Activated T-cell treated with anti-CD3 and anti-CD28 coated beads, Interleukin-2, amount 50 U/mL, for 72 hours (primary cell): ENCODE measurements at places on chromosomes 5 and 9.
A peak's percentile ranks its signal among the peaks of the same experiment; 100 is the strongest.

GRCh38 chr9:135512241-135512603, 9.0 kb upstream of the LCN1 start:
- no peak for DNase-seq

DNA sequence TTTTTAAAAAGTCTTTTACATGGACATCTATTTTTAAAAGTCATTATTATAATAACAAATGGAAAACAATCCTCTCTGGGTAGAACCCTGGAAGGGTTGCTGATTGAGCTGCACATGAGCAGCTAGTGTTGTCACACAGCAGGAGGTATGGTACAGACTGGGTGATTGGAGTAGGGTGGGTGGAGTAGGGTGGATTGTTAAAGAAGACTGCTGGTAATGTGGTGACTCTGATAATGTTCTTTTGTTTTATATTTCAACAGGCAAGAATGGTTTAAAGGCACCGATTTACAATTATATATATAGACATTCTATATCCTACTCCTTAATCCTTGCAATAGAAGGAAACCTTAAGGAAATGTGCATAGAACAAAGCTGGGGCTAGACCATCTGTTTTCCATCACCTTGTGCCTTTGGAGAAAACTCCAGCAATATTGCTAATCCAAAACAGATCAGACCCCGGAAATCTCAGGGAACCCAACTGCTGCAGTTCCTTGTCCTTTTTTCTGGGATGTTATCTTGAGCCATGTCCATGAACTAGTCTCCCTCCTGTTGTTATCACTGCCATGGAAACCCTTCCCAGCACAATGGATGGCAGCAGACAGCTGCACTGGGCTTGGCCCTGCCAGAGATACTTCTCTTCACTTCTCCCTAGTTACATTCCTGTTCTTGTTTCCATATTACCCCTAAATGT, 129.7 kb downstream of the YIPF5 start:
- DNase-seq = no peak

DNA sequence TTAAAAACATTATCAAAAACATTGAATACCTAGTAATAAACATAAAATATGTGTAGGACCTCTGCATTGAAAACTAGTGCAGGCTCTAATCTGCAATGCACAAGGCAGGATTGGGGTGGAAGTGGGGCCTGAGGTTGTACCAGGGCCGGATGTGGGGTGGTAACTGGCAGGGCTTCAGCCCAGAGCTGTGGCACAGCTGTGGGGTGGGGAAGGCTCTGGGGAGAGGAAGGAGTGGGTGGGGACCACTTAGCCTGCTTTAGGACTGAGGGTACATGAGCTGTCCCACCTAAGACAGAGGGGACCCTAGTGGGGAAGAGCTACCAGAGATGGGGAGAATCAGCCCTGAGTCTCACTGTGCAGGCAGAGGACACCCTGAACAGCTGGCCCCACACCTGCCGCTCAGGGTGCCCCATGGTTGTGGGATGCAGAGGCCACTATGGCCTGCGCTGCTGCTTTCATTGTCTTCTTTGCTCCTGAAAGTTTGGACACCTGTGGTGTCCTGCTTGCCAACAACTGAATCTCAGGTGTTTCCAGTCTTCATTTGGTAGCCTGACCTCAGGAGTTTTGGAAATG, 311.4 kb downstream of the TLE4 start:
- peak; percentile 58 for DNase-seq

DNA sequence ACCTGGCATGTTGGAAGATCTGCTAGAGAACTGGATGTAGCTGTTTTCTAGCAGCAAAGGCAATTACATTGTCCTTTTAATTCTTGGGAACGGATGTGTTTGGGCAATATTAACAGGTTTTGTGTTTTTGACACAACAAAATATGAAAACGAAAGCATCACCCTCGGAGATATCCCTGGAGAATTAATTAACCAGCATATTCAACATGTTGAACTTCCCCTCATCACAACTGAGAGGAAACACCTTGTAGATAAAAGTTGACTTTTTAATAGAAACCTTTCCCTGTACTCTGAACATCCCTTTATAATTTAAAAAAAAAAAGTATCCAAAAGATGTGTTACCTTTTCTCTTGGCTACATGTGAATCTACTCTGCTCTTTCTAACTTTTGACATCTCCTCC, 13.0 kb downstream of the SEMA6A start:
- no peak for DNase-seq

DNA sequence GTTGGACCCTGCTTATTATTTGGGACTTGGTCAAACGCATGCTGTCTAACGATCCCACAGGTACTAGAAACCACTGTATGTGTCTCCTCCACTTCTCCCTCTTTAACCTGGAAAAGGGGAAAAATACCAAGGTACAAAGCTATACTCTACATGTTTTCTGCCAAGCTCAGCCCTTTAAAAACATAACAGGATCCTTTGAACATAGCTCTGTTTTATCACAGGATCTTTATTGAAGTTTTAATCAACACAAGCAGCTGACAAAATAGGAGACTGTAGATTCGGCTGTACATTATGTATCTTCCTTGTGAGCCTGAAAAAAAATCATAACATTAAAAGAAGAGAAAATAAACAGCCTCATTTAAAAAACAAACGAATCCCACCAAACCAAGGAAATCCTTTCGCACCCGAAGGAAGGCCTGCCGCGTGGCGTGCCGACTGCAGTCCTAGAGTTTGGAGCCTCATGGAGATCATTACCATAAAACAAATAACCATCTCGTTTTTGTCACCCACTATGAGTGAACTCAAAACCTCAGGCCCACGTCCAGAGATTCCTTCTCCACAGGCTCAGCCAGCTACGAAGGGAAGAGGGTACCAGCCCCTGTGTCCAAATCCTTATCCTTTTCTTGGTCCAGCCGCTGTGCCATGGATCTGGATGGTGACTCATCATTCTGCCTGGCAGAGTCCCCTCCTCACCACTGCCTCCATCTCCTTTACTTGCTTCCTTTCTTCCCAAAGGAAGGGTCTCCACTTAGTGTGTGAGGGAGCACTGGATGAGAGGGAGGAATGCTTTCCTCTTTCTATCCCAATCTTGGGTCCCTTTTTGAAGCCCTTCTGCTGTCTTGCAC, 651.1 kb downstream of the CCDC171 start:
- no peak for DNase-seq

- DNase-seq = no peak
Measured at GRCh38 chr5:146744068-146744745, 134.3 kb downstream of the PPP2R2B start.

DNA sequence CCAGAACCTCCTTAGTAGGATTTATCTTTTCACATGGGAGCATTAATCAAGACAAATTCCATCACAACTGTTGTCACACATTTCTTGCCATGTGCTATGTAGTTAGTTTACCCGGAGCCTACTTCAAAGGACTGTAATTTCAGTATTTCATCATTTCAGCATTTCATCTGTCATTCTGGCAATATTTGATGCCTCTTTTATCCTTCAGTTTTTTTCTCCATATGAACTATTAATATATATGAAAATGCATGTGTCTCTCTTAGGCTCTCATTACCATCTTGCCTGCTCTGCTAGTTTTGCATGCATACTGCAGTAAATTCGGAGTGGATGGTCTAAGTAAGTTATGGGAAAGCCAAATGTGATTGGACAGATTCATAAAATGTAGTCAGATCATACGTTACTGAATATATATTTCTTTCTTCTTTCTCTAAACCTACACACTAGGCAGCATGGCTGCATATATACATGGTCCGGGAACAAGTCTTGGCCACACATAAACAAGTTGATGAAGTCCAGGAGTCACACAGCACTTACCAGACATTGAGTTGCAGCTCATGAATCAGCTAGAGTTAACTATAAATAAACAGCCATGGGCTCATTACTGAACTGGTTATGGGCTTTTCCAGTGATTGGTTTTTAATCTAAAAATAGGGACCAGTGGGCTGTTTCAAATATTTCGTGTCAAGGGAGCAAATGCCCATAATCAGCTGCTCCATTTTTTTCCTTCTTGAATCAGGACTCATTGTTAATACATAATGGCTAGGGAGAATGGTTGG, 46.6 kb downstream of the SPATA31D1 start:
- no peak for DNase-seq

- DNase-seq = no peak
Measured at GRCh38 chr9:88996921-88997235, 5.6 kb downstream of the S1PR3 start.

- DNase-seq = no peak
Measured at GRCh38 chr5:30638899-30639298, 554.6 kb upstream of the CDH6 start.

GRCh38 chr9:112586599-112587155, 100.0 kb downstream of the KIAA1958 start:
- no peak for DNase-seq

GRCh38 chr9:126587187-126588185, 26.2 kb upstream of the LMX1B start:
- no peak for DNase-seq

- DNase-seq = no peak
Measured at GRCh38 chr9:123216251-123216797, 52.1 kb downstream of the STRBP start.

- DNase-seq = no peak
Measured at GRCh38 chr5:150372639-150373038, 15.1 kb downstream of the TCOF1 start.

DNA sequence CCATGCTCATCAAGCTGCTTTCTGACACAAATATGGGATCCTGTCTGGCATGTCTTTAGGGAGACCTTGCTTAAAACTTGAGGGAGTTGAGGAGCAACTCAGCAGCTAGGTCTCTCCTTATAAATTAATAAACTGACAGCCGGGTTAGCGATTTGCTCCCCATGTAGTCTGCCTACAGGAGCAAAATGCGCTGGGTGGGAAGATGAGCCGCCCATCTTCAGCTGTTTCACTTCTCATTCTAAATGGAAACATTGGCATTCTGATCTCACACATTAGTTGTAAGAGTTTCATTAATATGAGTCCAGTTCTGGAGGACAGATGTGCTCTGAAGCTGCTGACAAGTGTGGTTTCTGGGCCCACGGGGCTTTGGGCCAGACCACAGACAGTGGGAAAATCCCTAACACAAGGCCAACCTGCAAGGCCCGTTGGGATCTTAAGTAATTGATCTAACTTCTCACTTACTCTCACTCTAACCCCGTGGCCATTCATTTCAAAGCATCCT, 197.0 kb downstream of the MCTP1 start:
- DNase-seq = no peak

DNA sequence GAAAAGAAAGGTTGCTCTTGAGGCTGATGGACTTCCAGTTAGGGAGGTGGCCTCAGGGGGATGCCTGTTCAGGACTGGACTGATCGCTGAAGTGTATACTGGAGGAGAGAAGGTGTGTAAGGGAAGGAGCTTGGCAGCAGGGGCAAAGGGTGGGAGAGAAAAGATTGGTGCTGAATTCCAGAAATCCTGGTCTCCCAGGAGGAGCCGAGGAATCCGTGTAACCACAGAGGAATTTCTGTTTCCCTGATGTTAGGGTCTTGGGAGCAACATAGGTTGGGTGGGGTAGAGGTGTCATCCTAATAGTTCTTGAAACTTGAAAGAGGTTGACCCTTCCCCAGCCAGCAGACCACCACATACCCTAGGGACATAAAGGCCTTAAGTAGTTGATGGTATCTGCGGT, 88.9 kb upstream of the PTPN3 start:
- no peak for DNase-seq
